ENCODE measurements at places on chromosomes 4 and X. TPM values are rescaled to one million over a fixed set of nuclear protein-coding genes. Genes with fewer than 3 reads are reported as not detected.

GRCh38 chrX:130114141-130114588 lies 3.9 kb upstream of the ELF4 start:
- no peaks in the 10 kb centered on the region for H3K36me3 ChIP-seq
- H3K4me1 ChIP-seq = no peaks in the 10 kb centered on the region
- no peak overlapping the region for H3K4me3 ChIP-seq
- no peak overlapping the region for H3K27ac ChIP-seq
- DNase-seq = no peak

DNA sequence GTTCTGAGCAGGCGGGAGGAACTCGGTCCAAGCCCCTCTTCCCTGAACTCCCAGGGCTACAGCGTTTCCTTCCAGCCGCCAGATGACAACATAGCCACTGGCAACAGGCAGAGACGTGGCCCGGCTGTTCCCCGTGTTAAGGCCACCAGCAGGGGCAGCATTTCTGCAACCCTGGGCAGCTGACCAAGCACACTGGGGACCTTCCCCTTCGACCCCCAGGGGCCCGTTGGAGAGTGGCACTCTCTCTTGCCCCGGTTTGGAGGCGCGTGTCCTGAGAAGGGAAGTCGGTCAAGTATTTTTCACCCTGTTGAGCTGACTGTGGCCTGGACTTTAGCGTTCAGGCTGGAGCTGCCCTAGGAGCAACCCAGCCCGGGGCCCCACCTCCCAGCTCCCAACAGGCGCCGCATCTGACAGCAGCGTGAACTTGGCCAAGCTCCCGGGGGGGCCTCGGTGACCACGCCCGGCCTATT lies 37.6 kb downstream of the ZBTB49 start:
- no peaks in the 10 kb centered on the region for H3K4me1 ChIP-seq
- H3K4me3 ChIP-seq = no peak overlapping the region
- no peaks in the 10 kb centered on the region for H3K36me3 ChIP-seq
- H3K27ac ChIP-seq = no peak overlapping the region
- DNase-seq = peak; percentile 74

DNA sequence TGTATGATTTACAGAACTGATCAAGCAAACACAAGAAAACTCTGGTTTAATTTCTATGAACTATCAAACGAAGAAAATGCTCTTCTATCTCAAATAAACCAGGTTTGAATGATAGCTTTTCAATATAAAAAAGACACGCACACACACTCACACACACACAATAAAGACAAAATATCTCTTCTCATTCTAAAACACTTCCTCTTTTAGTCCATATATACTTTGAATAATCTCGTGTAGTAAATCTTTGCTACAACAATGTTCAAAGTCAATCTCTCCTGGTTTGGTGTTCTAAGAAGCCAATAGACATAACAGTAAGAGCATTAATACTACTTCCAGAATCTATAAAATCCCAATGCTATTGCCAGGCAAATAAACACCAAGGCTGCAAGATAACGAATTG lies 13.3 kb downstream of the CXCL2 start:
- H3K27ac ChIP-seq = no peak overlapping the region
- no peaks in the 10 kb centered on the region for H3K27me3 ChIP-seq

DNA sequence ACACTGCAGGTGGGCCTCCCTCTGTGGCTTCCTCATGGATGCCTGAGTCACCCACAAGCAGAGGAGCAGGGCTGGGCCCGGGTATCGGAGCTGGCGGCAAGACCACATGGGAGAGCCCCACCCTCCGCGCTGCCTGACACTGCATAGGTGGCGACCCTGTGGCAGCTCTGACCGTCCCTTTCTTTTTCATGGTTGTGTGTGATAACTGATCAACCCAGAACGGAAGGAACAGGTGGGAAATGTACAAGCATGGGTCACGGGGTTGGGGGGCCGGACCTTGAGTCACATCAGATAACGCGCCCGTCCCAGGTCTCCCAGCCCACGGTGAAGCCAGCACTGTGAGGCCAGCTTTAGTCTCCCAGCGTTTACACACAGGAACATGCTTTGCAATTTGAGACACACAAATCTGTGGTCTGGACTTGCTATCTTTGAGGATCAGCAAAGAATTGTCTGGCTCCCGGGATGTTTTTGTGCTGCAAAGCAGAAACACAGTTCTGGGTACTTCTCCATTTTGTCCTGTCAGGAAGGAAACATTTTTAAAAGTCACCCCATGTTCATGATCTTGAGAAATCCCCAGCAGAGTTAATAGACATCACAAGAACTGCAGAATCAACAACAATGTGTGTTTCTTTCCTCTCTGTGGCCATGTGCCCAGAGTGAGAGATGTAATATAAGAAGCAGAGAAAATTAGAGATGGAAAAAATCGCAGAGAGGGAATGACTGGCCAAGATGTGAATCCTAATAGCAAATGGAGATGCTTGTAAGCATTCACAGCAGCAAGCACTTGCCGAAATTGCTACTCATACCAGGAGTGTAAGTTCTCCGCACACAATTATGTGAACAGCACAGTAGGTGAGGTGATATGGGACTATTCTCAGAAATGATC lies 70.1 kb upstream of the CBR4 start:
- H3K4me1 ChIP-seq = no peaks in the 10 kb centered on the region
- no peak overlapping the region for H3K4me3 ChIP-seq
- no peaks in the 10 kb centered on the region for H3K27me3 ChIP-seq
- no peaks in the 10 kb centered on the region for H3K36me3 ChIP-seq
- H3K27ac ChIP-seq = no peak overlapping the region

KIT gene
- 4.6 TPM for total RNA-seq

SOD3 gene
- 1.6 TPM for total RNA-seq

NAP1L3 gene
- total RNA-seq = 88.5 TPM

TCEAL6 gene
- total RNA-seq = not detected
